ENCODE measurements at places on chromosomes 12 and 14. TPM values are rescaled to one million over a fixed set of nuclear protein-coding genes. Genes with fewer than 3 reads are reported as not detected.

The KRT7 gene
- total RNA-seq: 4,524 TPM

The ATL1 gene
- 5.9 TPM for total RNA-seq

The INSM2 gene
- total RNA-seq: not detected

The TSPAN19 gene
- total RNA-seq: not detected

The PNP gene
- total RNA-seq: 148 TPM

The ASB2 gene
- 0.80 TPM for total RNA-seq

The NUP37 gene
- total RNA-seq: 68.3 TPM

The GALNT16 gene
- 3.7 TPM for total RNA-seq

The ANKS1B gene
- 0.45 TPM for total RNA-seq

The COA8 gene
- total RNA-seq: 49.8 TPM

The HOXC12 gene
- total RNA-seq: not detected

The SH2B3 gene
- total RNA-seq: 5.9 TPM

The ITGB7 gene
- 0.35 TPM for total RNA-seq

The TAS2R30 gene
- total RNA-seq: not detected

The CNPY2 gene
- total RNA-seq: 128 TPM

The HOXC4 gene
- total RNA-seq: 3.5 TPM

The SIX6 gene
- total RNA-seq: not detected

The ACOT6 gene
- not detected for total RNA-seq

Data from A549 treated with ZK216348 at 1 μM for 4 hours (cell line).